ENCODE measurements at places on chromosomes 12 and 14.
A peak's percentile ranks its signal among the peaks of the same experiment; 100 is the strongest.

DNA sequence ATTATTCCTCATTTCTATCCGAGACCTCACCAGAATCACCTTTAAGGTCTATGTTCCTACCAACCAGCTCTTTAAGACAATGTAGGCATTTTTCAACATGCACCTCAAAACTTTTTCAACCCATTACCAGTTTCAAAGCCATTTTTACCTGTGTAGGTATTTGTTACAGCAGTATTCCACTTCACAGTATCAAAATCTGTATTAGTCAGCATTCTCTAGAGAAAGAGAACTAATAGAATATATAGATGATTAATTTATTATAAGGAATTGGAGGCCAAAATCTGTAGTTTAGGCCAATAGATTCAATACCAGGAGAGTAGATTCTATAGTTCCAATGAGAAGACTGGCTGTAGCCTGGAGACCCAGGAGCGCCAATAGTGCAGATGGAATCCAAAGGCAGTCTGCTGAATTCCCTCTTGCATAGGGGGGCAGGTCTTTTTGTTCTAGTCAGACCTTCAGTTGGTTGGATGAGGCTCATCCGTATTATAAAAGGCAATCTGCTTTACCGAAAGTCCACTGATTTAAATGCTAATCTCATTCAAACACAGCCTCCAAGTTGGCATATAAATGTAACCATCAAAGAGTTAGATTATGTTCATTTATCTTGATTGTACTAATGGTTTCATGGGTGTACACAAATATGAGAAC is 151.6 kb upstream of the SYT1 start:
- DNase-seq: no peak

DNA sequence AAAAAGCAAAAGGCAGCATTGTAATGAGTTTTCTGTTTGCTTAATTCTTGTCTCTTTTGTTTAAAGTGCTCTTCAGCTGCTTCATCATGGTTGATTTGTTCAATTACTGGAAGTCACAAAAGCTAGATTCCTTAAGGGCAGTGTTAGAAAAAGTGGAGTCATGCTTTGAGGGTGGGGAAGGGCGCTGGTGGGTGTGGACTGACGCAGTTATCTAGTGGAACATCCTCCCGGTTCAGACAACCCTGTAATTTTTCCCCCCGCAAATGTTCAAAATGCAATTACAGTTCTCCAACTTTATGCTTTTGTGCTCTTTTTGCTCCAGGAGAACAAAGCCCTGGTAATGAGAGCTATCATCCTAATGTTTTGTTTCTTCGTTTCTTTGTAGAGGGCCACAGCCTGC is 2.1 kb downstream of the AKAP6 start:
- DNase-seq: no peak

DNA sequence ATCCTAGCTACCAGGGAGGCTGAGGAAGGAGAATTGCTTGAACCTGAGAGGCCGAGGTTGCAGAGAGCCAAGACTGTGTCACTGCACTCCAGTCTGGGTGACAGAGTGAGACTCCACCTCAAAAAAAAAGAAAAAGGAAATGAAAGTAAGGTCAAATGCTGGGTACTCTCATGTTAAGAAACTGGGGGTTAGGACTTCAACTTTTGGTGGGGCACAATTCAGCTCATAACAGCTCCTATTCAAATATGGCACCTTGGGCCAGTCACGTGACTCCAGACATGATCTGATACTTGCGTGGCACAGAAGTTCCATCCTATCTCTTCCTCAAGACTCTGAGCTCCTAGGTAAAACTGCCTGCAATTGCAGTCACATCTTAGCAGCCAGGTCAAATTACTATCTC is 142.7 kb downstream of the EGLN3 start:
- DNase-seq: no peak

- DNase-seq: no peak
Measured at GRCh38 chr14:93103392-93104080, 12.2 kb downstream of the ITPK1 start.

GRCh38 chr12:56839915-56840325 is 76.8 kb downstream of the HSD17B6 start:
- no peak for DNase-seq

DNA sequence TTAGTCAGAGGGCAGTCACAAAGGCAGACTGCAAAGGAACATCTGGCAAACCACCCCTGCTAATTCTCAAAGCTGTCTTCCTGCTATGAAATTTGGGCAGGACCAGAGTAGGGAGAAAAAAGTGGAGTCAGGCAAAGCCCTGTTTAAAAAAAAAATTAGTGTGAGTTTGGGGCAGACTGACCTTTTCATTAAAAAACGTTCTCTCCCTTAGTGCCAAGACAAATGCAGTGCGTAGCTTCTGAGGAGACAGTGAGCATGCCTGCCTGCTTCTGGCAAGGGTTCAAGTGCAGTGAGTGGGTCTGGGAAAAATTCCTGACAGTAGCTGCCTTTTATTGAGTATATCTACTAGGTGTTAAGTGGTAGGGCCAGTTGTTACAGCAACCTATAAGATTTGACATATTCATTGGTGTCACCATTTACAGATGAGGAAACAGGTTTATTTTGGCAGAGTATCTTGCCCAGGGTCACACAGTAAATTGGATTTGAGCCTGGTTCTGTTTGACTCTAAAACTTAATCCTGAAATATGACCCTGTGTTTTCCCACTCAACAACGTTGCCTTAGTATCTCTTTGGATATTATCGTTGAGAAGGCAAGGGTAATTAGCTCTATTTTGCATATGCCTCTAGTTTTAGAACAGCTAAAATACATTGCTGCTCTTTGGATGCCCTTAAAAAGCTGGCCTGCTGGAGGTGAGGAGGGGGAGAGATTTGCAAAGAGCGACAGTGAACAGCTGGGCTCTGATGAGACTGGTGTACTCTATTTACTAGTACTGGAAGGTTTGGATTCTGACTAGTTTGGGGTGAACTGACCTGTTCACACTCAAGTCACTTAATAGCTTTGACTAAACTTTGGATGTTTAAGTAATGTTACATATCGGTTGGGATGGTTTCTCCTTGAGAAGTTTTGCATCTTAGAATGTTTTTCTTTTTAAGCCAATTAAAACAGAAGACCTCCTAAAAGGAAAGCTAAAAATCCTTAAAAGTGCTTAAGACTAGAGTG is 72.8 kb downstream of the PAPOLA start:
- peak; percentile 43 for DNase-seq

DNA sequence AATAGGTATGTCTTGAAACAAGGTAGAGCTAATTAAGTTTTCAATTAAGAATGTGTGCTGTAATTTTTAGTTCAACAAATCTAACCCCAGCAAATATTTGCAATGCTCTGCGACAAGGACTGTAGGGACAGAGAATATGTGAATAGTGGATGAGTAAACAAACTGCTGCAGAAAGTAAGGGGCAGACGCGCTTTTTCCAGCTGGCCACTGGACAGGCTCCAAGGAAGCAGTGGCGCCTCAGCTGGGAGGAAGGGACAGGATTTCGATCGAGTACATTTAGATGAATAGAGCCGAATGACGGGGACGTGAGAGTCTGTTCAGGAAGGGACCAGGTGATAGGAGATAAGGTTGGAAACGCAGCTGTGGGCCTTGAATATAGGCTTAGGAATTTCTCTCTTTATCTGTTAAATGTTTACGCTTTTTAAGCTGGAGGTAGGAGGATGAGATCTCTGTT is 69.3 kb downstream of the ELK3 start:
- DNase-seq: no peak

DNA sequence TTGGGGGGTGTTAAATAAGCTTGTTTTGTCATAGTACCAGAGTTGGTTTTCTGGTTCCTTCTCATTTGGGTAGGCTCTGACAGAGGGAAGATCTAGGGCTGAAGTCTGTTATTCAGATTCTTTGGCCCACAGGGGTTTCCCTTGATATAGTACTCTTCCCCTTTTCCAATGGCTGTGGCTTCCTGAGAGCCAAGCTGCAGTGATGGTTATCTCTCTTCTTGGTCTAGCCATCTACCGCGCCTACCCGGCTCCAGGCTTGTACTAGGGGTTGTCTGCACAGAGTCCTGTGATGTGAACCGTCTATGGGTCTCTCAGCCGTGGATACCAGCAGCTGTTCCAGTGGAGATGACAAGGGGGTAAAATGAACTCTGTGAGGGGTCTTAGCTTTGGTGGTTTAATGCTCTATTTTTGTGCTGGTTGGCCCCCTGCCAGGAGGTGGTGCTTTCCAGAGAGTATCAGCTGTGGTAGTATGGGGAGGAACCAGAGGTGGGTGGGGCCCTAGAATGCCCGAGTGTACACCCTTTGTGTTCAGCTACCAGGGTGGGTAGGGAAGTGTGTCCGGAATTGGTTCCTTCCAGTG is 209.7 kb downstream of the GPHN start:
- DNase-seq: no peak

DNA sequence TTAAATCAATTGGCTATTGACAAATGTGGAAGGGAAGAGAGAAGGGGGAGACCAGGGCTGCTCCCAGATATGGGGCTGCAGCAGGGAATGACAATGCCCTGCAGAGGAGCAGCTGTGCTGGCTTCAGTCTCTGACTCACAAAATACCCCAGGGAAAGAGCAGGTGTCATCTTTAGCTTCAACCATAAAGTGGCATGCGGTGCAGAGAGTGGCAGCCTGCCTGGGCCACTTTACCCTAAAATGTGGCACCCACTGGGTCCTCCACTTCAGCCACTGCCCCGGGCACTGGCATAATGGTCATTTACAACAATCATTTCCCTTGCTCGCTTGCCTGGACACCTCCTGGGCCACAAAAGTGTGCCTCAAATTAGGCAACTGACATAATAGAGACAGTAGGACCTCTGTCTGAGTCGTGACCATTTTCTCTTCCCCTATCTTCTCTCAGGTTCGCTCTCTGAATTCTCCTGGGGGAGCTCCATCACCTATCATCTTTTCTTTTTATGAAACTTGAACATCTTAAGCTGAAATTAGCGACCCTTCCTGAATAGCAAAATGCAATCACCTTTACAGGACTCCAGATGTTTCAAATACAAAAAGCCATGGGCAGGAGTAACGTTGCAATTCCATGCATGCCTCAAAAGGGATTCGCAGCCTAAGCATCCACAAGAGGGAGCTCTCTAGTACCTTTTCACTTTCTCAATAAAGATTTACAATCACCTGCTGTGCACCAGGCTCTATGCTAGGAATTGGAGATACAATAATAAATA is 179.9 kb upstream of the ATF7IP start:
- DNase-seq: peak; percentile 41

- no peak for DNase-seq
Measured at GRCh38 chr12:89706986-89707702, 1.5 kb downstream of the ATP2B1 start.

GRCh38 chr14:99736603-99737371 is 52.7 kb downstream of the CYP46A1 start:
- no peak for DNase-seq

- no peak for DNase-seq
Measured at GRCh38 chr12:99600388-99600787, 47.2 kb upstream of the GARIN6 start.

- DNase-seq: no peak
Measured at GRCh38 chr14:94617366-94617941, 5.3 kb downstream of the SERPINA3 start.

GRCh38 chr12:123938679-123939480 is 33.8 kb downstream of the CCDC92 start:
- no peak for DNase-seq

- no peak for DNase-seq
Measured at GRCh38 chr14:105326891-105327694, 12.5 kb downstream of the PACS2 start.

DNA sequence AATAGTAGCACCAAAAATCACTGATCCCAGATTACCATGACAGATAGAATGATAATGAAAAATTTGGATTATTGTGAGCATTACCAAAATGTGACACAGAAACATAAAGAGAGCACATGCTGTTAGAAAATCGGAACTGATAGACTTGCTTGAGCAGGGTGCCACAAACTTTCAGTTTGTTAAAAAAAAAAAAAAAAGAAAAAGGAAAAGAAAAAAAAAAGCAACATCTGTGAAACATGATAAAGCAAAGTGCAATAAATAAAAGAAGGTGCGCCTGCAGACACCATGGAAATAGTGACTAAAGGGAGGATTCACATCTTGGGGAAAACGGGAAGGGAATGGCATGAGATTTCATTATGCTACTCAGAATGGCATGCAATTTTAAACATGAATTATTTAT is 6.6 kb upstream of the PARP11 start:
- no peak for DNase-seq

- DNase-seq: no peak
Measured at GRCh38 chr14:86086962-86087361, 557.0 kb downstream of the FLRT2 start.

DNA sequence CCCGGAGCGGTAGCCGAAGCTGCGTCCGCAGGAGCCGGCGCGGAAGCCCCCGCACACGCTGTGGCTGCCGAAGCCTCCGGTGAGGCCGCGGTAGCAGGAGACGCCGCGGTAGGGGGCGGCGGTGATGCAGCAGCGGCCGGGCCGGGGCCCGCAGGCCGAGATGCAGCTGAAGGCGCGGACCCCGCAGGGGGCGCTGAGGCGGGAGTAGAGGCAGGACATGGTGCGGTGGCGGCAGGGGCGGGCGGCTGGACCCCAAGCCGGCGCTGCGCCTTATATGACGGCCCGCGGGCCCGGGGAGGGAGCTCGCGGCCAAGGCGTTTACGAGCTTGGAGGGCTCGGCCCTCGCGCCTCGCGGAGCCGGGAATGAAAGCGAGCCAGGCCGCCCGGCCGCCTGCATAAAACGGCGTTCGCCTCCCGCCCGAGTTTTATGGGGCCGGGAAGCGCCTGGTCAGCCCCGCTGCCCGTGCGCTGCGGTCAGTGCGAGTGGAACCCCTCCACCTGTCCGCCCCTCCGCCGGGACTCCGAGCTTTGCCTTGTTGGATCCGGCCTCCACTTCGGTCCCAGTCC is 16.0 kb upstream of the KRT86 start:
- no peak for DNase-seq

DNA sequence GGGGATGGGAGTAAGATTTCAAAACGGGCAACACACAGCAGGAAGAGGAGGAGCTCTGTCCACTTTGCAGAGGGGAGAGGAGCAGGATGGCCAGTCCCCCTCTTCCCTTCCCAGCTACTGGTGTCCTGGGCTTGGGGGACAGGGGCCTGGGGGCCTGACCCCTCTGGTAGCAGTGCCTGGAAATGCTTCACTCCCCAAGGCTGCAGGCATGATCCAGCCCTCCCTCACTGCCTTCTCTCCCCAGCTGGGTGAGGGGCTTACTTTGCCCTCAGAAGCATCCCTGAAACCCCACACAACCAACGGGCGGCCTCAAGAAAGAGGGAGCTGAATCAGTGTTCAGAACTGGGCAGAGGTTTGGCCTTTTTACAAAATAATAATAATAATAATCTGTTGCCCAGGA is 279.5 kb downstream of the DPF3 start:
- DNase-seq: no peak

- no peak for DNase-seq
Measured at GRCh38 chr12:42468341-42468821, 121.2 kb downstream of the PRICKLE1 start.

DNA sequence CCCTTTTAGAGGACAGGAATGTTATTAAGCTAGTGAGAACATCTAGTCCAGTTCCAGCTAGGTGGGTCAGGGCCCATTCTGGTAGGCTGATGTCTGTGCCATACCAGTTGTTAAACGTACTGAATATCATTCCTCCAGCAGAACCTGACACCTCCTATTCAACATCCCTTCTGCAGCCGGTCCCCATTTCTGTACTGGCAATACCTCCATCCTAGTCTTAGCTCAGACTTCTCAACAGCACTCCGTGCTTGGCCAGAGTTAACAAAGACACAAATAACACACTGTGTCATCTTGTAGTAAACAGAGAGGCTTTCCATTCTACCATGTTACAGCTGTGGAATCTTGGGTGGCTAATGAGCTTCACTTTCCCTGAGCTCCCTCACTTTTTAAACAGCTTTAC is 94.3 kb upstream of the PDE3A start:
- DNase-seq: no peak

- DNase-seq: no peak
Measured at GRCh38 chr14:38522724-38523123, 266.8 kb upstream of the CLEC14A start.
